ENCODE measurements at places on chromosomes 13 and 19. TPM values are rescaled to one million over a fixed set of nuclear protein-coding genes. Genes with fewer than 3 reads are reported as not detected.

DNA sequence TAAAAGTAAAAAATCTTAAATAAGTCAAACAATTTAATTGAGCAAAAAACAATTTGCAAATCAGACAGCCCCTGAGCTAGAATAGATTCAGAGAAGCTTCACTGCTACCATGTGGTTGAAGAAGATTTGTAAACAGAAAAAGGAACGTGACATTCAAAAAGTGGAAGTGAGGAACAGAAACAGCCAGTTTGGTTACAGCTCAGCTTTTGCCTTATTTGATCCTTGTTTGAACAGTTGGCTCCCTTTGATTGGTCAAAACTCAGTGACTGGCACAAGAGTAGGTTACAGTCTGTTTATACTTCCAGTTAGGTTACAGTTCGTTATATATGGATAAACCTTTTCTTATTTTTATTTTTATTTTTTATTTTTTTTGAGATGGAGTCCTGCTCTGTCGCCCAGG, 5.8 kb downstream of the ZNF221 start:
- no peak for DNase-seq

GRCh38 chr19:8491574-8491973, 10.9 kb downstream of the PRAM1 start:
- DNase-seq, result peak; percentile 16

DNA sequence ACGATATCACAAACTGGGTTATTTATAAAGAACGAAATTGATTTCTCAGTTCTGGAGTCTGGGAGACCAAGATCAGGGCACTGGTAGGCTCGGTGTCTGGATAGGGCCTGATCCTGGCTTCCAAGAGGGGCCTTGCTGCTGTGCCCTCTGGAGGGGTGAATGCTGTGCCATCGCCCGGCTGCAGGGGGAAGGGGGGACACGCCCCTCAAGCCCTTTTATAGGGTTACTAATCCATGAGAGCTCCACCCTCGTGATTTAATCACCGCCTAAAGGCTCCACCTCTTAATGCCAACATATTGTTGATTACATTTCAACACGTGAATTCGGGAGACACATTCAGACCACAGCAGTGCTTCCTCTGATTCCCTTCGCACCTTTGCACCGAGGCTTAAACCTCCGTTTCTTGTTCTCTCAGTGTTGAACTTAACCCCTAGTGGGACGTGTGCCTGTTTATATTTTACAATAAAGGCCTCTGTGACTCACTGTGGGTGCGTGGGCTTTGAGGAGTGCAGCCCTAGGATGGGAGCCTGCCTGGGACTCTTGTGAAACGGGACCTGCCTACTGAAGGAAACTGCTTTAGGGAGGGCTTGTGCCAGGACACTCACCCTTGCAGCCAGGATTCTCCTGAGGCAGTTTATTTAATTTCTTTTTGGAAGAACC, 52.4 kb upstream of the SPATA13 start:
- DNase-seq, result no peak

DNA sequence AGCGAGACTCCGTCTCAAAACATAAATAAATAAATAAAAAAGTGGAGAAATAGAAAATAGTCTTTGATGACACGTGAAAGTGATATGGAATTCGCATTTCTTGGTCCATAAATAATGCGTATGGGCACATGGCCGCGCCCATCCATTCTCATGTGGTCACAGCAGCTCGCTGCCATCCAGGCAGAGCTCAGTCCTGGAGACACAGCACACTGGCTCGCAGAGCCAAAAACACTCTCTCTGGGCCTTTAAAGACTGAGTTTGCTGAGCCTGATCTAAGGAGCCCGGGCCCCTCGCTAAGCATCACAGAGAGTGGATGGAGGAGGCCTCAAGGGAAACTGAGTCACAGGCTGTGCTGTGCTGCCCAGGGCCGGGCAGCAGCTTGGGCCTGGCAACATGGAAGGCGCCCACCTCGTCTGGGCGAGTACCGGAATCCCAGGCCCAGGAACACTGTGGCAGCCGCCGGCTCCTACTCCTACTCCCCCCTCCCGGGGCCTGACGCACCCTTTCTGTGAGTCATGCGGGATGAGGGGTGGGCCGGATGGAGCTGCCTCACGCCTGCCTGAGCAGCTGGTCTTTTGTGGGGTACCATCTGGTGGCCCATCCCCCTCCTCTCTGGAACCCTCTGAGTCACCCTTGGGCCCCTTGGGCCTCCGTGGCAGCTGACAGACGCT, 28.9 kb upstream of the CACTIN start:
- no peak for DNase-seq

DNA sequence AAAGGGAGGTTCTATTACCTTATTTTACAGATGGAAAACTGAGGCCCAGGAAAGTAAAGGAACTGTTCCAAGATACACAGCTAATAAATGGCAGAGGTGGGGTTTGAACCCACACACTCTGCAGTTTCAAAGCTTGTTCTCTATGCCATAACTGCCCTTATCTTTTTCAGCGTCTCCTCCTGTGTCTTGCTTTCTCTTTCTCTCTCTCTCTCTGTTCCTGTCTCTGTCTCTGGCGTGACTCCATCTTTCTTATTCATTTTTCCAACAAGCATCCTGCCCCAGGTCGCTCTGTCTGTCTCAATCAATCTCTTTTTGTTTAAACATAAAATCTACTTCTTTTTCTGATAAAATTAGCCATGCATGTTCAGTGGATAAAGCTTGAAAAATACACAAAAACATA, 3.2 kb upstream of the IFNL4 start:
- DNase-seq, result no peak

- DNase-seq, result peak; percentile 98
Measured at GRCh38 chr13:32586080-32586900, at the start of gene PDS5B. TSS of gene PDS5B (plus strand) at chr13:32586452. CDS start at chr13:32648773, 62,321 bp downstream.

GRCh38 chr13:58235454-58235853, 603.9 kb downstream of the PCDH17 start:
- DNase-seq, result no peak

- no peak for DNase-seq
Measured at GRCh38 chr13:48873587-48873986, 102.1 kb upstream of the FNDC3A start.

- no peak for DNase-seq
Measured at GRCh38 chr13:90710164-90710759, 637.2 kb upstream of the MIR17HG start.

DNA sequence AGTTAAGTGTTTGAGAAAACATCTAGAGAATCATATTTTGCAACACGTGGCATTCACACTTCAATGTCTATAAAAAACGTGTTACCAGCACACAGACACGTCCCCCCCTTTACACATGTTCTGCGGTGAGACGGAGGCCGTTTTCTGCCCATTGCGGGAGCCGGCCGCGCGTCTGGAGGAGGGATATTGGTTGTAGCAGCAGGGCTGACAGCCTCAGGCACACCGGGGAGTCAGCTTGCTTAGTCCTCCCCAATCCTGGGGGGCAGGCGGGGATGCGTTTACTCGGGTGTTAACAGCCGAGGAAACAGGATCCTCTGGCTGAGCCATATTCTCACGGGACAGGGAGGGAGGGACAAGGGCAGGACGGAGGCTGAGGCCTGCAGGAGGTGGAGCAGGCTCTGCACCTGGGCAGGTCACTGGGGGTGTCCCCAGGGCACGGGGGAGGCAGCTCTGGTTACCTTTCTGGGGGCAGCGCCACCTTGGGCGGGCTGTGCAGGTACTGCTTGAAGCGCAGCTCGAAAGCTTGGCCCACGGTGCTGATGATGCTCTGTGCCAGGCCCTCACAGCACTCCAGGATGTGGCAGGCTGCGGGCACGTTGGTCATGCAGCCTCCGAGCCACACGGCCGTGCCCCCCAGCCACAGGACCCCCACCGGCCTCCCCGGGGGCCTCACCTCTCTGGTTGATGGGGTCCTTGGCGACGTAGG, 25.0 kb downstream of the SHC2 start:
- no peak for DNase-seq

DNA sequence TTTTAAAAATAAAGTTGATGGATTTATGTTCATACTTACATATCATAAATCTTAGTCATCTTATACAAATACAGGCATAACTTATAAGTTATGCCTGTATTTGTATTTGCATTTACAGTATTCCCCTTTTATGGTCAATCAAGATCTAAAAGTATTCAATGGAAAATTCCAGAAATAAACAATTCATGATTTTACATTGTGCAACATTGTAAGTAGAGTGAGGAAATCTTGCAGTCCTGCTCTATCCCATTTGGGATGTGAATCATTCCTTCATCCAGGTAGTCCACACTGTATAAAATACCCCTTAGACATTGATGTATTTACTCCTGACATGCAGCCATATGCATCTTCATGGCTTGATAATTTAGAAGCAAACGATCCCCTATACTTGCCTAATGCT, 795.3 kb downstream of the SLITRK1 start:
- no peak for DNase-seq

DNA sequence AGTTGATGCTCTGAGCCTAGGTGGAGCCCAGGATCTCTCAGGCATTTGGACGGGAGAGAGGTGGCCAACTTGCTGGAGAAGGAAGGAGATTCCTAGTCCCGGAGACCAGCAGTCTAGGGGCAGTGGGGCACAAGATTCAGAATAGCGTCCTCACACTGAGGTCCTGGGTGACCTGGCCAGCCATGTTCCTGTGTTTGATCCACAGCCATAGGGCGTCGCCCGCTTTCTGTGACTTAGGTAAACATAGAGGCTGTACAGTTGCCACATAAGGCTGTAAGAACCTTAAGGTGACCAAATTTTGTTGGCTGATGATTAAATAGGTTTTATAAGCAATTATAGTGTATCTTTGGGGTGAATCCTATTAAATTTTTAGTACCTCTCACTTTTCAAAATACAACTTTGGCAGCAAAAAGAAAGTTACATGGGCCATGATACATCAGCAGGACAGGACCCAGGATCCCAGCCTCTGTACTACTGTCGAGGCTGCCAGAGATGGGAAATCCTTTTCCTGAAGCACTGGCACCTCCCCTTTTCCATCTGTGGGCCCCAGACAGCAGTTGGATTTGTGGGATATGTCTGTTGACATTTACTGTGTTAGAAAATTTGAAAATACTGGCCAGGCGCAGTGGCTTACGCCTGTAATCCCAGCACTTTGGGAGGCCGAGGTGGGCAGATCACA, 37.5 kb downstream of the TSSK6 start:
- DNase-seq, result peak; percentile 21

GRCh38 chr19:14699641-14700040, 9.8 kb downstream of the ZNF333 start:
- no peak for DNase-seq

GRCh38 chr13:93529961-93530360, 303.4 kb downstream of the GPC6 start:
- DNase-seq, result no peak

The C2CD4C gene
- total RNA-seq, result 1.3 TPM

The GAPDHS gene
- total RNA-seq, result not detected

The CCDC106 gene
- 16.8 TPM for total RNA-seq

The LGI4 gene
- 9.0 TPM for total RNA-seq

The GIPR gene
- total RNA-seq, result 4.1 TPM

The KLHL1 gene
- not detected for total RNA-seq

The IL27RA gene
- 5.4 TPM for total RNA-seq

The COL4A2 gene
- 126 TPM for total RNA-seq

The ZNF136 gene
- total RNA-seq, result 5.0 TPM

The TNNT1 gene
- total RNA-seq, result 50.2 TPM

The METTL21C gene
- total RNA-seq, result not detected
